Stimulated activated CD4-positive, alpha-beta T cell treated with anti-CD3 and anti-CD28 coated beads, Interleukin-15, amount 100 ng/mL, for 48 hours (primary cell): ENCODE measurements at places on chromosomes 6 and 20.

DNA sequence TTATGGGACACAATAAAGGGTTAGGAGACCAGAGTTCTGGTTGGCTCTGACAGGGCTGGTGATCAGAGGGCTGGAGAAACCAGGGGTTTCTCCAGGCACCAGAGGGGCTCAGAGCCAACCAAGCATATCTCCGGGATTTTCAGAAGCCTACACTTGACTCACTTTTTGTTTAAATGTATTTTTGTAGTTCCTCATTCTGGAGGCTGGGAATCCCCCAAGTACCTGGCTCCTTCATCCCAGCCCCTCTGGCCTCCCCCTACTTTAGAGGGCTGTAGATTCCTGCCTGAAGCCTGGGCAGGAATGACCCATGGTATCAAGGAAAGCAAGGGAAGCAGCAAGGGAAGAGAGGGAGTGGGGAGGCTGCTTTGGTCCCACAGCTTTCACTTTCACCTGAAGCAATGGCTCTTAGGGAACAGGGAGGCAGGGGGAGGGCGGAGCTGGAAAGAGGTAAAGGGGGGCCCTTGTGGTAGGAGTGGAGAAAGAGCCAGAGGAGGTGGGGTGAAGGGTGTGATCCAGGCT is 973 bp downstream of the CD40 start:
- DNase-seq: no peak

- no peak for DNase-seq
Observed at GRCh38 chr6:55826941-55827340, 48.4 kb downstream of the BMP5 start.

DNA sequence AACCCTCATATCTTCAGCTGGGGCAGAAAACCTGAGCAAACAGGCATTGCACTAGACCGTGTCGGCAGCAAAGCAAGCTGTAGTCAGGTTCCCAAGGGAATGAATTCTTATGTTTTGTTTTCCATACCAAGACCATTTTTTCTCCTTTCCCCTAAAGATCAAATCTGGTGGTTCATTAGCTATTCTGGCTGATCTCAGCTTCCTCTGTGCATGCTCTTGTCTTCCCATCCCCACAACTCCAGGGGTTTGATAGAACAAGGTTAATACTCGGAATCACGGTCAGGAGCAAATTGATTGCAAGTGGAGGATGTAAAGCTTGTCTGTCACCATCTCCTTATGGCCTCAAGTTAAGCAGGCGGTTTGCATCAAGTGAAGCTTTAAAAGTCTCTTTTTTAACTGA is 778.8 kb downstream of the KIF16B start:
- DNase-seq: no peak

- no peak for DNase-seq
Observed at GRCh38 chr6:39956936-39957335, 22.7 kb upstream of the MOCS1 start.

GRCh38 chr6:14440940-14441781 is 323.6 kb downstream of the CD83 start:
- DNase-seq: no peak

DNA sequence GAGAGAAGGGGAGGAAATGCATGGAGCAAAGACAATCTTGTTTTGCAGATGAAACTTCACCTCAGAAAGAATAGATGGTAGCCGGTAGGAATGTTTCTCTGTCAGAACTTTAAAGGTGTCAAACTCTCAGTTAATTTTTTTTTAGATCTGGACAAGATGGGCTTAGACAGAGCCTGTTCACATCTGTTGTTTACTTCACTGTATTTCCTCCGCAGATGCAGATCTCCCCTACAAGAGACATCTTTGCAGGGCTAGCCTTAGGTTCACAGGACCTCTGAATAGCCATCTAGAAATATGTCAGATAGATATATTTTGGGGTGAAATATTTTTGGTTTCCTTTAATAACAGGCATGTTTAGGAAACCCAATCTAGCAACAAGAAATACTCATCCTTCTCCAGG is 12.1 kb upstream of the ZBP1 start:
- no peak for DNase-seq

DNA sequence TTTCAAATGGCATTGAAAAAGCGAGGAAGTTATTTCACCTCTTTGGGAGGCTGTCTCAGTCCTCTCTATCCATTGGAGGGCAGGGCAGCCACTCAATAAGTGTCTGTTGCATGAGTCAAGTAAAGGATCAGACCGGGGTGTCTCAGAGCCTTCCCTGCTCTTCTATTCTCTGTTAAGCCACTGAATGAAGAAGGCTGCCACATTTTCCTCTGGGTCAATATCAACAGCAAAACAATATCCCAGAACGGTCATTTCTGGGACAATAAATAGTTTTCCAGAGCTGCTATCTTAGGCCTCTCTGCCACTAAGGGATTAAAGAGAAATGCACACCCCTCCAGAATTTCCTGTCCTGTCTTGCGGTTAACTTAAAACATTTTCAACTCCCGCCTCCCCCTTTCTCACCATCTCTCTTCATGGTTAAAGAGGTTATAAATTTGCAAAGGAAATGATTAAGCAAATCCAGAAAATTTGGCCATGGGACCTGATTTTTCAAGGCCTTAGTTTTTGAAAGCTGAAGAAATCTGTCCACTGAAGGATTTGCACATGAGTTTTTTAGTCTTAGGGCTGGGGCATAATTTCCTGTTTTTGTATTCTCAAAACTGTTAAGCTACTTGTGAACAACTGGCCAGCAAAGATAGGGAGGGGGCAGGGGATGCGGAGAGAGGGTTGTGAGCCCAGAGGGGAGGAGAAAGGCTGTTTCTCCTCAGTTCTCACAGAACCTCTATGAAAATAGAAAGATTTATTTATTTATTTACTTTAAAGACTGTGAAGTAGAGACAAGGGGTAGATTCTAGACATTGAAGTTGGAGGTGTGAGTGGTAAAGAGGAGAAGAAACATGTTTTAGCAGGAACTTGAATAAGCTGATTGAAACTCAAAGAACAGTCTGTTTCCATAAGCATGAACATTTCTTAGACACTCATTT is 135.7 kb downstream of the BCAS1 start:
- no peak for DNase-seq
